ENCODE measurements at places on chromosomes 3 and 15.

DNA sequence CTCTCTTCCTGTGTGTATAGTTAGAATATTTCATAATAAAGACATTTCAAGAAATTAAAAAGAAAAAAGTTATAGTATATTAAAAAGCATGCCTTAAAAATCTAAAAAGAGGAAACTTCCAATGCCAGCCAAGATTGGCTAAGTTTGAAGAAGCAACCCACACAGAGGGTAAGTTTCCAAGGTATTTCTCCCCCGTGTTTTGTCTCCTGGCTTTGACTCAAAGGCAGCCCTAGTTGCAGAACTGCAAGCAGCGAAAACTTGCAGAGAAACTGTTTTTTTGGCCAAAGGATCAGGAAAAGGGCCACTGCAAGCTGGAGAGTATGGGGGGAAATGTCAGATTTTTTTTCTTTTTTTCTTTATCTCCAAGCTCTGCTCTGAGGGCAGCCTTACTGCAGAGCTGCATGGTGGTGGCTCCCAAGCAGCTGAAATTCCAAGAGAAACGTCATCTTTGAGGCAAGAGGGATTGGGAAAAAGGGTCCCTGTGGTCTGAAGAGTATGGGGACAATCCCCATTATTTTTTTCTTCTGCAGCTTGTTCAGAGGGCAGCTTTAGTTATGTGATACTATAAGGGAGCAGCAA lies 23.0 kb downstream of the HACL1 start:
- no peak for DNase-seq

DNA sequence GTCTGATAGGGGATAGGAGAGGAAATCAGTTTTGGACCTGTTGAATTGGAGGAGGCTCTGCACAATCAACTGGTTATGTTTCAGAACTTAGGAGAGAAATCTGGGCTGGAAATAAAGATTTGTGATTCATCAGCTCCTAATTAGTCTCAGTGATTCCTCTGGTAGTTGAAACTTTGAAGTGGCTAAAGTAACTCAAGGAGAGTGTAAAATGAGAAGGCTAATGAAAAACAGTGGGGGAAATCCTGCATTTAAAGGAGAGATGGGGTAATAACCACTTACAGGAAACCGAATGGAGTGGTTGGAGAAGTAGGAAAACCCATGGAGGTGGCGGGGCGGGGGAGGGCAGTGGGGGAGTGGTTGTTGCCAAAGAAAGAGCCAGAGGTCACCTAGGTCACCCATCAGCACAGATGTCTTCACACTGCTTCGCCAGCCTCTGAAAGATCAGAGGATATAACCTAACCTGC lies 32.6 kb downstream of the MAP2K5 start:
- no peak for DNase-seq

DNA sequence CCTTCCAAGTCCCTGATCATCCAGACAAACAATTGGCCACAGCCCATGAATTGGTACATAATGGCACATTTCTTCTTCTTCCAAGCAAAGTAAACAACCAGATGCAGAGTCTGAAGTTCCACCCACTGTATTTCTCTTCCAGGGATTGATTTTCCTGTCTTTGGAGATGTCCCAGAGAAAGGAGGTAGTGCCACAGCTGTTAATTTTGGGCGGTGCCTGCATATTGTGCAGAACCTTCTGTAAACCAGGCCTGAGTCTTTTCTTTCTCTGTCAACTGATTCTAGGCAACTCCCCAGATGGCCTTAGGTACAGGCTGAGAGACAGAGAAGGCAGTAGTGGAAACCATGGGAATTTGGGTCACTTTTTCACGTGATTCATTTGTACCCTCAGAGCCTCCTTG lies 73.5 kb upstream of the TNIK start:
- DNase-seq, result no peak

DNA sequence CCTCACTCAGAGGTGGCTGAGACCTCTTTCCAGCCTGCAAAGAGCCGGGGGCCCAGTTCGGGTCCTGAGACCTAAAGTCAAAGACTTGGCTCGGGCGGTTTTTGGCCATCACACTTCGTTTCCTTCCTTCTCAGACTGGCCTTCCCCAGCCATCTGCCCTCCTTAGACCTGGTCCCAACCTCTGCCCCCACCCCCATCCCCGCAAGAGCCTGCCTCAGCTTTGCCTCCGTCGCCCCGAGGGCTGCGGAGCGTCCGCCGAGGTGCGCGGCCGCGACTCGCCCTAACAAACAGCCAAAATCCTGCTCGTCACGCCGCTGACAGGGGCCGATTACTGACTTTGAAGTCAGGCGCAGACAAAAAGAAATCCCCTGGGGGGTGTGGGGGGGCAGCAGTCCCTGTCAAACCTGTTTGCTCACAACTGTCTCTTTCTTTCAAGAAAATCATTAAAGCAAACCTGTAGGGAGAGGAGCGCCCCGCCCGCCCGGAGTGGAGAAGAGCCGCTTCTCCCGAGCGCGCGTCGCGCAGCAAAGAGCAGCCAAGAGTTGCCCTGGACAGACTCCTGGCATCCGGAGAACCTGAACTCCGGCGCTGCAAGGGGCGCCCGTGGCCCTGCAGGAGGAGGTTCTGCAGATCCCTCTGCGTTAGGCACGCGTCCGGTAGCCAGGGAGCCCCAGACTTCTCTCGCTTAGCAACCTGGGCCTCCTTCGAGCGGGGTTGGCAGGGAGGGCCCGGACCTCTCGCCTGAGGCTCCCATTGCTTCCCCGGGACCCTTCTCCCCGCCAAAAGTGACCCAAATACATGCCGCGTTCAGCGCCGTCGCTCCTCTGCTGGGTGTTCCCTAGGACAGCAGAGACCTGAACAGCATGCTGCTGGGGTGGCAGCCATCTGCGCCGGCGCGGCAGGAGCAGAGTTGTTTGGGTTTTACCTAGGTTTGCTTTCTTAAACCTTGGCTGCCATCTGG lies 4.5 kb downstream of the SOX14 start:
- DNase-seq, result no peak

- no peak for DNase-seq
Measured at GRCh38 chr3:153166206-153166605, 4.2 kb downstream of the RAP2B start.

All from activated T-cell treated with anti-CD3 and anti-CD28 coated beads for 24 hours (primary cell).